K562 (cell line): ENCODE measurements at places on chromosomes 6 and 20.

DNA sequence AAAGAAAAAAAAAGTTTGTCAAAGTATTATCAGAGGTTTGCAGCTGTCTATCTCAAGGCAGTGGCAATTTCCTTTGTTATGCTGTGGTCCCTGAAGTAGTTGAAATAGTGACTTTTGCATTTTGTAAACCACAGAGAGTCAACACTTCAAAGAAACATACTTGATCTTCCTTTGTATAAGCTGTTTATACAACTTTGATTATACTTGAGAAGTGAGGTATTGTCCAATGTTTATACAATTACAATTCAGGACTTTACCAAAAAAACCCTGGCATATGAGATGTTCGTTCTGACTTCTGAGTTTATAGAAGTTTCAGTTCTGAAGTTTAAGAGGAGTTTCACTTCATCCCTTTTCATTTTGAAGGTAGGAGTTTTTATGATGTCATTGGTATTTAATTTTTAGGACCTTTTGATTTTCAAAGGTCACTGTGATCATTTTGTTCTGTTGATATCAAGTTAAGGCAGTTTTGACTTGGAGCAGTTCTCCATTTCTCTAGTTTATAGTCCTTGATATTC lies 4.0 kb downstream of the STK4 start:
- DNase-seq: no peak

- DNase-seq: peak; percentile 82
Measured at GRCh38 chr6:10771371-10771894, 23.8 kb downstream of the TMEM14B start.

DNA sequence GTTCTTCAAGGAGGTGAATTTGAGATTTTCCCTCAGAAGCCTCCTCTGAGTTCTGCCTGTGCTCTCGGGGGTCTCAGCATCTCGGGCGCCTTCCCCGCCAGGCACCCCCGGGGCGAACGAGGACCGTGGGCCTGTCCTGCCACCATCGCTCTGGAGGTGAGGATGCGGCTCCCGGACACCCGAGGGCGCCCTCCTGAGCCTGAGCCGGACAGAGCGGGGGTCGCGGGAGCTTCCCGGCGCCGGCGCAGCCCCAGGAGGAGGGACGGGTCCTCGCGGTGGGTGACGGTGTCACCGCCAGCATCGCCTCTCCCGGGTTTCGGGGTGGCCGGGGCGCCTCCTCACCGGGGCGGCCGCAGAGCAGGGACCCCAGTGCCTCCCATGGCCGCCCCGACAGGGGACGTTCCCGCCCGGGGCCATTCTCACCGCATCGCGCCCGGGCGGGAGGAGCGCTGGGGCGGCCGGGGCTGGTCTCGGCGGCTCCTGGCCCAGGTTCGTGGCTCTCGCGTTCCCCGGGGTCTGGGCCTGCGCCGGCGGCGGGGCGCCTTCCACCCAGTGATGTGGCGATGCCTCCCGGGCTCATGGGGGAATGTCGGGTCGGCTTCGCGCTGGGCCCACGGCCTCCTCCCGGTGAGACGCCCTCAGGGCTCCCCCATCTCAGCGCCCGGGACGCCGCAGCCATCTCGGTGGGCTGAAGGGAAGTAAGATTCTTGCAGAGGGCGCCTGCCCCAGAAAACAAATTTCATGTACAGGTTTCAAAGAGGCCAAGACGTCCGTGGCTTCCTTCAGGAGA lies 210.5 kb downstream of the ERMARD start:
- DNase-seq: no peak

- DNase-seq: peak; percentile 73
Measured at GRCh38 chr6:7139835-7140470, 32.2 kb downstream of the RREB1 start.

GRCh38 chr6:147922799-147923198 lies 414.3 kb downstream of the SAMD5 start:
- no peak for DNase-seq

DNA sequence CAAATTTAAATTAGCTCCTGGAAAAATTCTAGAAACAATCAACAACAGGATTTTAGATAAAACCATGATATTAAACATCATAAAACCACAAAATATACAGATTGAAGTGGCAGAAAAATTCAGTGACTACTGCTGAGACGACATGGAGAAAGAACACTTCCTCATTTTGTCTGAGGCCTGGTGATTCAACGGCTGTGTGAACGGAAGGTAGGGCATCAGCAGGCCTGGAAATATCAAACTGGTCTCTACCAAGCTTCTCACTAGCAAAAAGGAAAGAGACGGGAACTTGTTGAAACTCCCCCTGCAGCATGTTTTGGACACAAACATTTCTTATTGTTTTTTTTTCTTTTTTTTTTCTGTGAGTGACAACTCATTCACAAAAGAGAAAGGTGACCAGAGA lies 58.0 kb upstream of the AHI1 start:
- DNase-seq: no peak

DNA sequence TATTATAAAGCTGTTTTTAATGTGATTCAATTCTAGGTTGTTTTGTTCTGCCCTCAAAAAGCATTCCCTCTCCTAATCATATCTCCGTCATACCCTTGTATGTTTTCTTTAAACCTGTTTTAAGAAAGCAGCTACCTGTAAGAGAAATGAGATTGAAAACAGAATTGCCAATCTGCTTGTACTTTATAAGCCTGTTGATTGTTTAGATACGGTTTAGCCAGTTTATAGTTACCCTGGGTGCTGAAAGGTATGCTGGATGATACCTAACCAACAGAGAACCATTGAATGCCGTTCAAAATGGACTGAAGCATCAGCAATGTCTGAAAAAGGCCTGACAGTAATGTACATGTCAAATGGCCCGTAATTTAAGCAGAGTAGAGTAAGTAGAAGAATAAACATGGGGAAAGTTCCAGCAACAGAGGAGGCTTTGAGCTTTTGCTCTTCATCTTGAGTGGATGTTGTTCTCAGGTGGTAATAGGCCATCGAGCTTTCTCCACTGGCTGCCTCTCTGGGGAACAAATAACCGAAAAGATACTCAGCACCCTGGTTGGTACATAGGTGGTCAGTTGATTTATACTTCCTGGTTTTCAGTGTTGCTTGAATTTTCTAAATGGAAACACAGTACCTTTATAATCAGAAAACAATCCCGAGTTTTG lies 27.5 kb downstream of the PTPN1 start:
- DNase-seq: no peak

DNA sequence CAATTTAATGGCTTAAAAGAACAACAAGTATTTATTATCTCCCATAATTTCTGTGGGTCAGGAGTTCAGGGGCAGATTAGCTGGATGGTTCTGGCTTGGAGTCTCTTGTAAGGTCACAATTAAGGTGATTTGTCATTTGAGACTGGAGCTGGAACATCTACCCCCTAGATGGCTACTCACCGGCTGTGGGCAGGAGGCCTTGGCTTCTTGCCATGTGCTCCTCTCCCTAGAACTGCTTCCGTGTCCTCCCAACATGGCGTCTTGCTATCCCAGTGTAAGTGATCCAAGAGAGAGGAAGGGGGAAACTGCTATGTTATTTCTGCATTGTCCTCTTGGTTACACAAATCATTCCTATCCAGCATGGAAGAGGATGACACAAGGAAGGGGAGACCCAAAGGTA lies 210.2 kb upstream of the ECI2 start:
- DNase-seq: no peak

GRCh38 chr20:48919336-48919881 lies 2.1 kb upstream of the ARFGEF2 start:
- DNase-seq: no peak

GRCh38 chr20:57383447-57384347 lies 7.5 kb upstream of the RBM38 start:
- DNase-seq: no peak

DNA sequence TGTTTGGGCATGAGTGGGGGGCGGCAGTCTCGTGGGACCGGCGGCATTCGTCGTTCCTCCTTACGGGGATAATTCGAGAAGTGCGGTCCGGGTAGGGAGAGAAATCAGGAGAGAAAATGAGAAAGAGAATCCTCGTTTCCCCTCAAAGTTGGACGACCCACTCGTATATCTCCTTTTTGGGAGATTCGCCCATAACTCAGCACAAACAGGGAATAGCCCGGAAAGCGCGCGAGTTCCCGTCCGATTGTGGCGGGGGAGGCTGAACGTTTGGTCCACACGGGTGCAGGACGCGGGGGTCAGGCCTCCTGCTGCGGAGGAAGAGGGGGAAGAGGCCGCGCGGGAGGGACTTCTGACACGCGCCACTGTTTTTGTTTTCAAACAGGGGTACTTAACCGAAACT lies 42.4 kb downstream of the POPDC3 start:
- no peak for DNase-seq

DNA sequence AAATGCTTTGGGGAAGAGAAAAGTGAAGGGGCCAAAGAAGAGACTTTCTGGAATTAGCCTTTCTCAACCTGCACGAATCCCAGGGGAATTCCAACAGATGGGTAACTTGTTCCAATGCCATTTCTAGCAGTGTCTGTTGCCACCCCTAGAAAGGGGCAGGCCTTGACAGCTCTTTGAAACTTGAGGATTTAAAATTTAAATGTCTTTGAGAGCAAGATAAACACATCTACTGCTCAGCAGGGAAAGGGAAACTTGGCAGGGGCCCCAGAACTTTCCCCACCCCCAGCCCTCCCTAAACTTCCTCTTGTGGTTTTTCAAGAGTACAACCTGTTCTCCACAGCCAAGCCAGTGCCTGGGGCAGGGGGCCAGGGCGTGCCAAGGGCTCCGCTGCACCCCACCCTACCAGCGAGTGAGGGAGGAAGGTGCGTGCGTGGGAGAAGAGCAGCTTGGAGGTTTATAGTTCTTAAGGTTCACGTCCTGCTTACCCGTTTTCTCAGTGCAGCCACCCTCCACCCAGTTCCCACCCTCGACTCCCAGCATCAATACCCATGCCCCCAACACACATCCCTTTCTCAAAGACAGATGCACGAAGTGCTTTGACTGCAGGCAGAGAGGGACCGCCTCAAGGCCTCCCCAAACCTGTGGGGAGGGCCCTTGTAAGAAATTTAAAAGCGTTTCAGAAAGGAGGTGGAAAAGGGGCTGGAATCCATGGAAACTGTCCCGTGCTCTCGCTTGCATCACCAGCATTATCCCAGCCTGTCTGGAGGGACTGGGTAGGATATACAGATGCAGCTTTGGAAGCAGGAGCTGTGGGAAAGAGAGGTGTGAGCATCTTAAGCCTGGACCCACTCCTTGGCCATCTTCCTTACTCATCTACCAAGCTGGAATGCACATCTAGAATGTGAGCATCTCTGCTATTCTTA lies 4.5 kb upstream of the TAF8 start:
- DNase-seq: peak; percentile 41

DNA sequence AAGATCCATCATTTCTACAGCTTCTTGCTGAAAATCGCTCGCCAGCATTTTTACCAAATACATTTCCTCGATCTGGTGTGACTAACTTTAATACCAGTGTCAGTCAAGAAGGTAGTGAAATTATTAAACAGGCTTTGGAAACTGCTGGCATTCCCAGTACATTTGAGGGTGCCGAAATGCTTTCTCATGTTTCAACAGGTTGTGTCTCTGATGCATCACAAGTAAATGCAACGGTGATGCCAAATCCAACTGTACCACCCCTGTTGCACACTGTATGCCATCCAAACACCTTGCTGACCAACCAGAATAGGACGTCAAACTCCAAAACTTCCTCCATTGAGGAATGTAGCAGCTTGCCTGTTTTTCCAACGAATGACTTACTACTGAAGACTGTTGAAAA lies 64.4 kb upstream of the SMIM8 start:
- no peak for DNase-seq

DNA sequence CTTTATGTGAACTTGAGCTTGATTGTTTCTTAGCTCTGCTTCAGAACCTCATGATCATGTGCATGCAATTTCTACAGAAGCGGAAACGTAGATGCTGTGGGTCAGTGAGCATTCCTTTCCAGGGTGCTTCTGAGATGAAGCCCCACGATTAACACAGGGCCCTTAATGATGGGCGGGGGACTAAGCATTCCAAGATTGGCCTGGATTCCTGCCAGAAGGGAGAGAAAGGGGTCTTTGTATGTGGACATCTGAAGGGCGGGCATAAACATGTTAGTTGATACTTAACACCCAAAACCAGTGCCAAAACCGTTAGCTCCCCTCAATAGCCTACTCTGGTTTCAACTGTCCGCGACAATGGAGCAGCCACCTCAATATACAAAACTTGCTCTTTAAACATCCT lies 46.9 kb upstream of the POU3F2 start:
- no peak for DNase-seq

DNA sequence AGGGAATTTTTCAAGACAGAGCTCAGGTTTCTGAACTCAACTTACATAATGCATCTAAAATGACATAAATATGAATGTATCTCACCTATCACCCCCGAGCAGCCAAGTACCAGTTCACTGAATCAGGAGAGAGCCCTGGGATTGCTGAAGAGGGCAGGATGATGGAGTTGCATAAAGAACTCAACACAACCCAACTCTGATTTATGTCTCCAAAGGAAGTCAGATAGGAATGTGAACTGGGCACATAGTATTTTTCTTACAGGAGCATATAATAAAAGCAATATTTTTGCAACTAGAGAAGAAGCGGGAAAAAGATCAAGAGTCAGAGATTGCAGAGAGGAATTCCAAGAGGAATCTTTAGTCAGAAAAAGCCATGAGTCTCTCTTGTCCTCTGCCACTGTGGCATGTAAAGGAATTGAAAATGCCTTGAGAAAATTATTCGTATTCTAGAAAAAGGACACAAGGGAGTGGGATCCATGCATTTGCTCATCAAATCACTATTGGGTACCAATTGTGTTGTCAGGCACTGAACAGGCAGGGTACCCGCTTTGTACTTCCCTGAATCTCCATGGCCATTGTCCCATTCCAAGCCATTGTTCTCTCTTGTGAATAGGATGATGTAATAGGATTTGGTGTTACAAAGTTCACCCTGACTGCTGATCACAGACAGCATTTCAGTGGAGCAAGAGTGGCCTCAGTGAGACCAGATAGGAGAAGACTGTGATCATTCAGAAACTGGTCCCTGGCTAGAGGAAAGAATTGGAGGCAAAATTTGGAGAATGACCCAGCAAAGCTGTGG lies 16.3 kb downstream of the RIN2 start:
- DNase-seq: no peak

DNA sequence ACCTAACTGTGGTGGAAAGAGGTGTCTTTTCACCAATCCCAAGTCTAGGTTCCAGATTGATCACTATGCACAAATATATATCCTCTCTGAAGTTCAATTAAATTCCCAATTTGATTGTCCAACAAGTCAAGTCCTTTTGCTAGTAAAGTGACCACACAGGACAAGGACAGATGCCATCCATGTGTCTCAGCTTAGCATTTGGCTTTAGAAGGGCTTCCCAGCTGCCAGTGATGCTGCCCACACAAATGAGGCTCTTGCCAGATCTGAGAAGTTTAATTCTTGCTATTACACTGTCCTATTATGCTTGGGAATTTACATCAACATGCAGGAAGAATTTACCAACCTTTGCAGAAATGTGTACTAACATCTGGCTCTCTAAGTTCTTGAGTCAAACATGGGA lies 108.5 kb downstream of the COL9A1 start:
- DNase-seq: no peak

DNA sequence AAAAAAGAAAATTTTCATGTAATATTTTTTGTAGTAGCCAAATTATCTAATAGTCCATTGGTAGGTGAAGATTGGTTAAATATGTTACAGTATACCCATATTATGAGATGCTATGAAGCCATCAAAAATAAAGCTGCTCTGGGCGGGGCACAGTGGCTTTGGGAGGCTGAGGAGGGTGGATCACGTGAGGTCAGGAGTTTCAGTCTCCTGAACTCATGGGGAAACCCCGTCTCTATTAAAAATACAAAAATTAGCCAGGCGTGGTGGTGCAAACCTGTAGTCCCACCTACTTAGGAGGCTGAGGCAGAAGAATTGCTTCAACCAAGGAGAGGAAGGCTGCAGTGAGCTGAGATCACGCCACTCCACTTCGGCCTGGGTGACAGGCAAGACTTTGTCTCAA lies 360.5 kb downstream of the KIF16B start:
- DNase-seq: no peak

GRCh38 chr20:11529047-11529446 lies 388.6 kb upstream of the BTBD3 start:
- DNase-seq: no peak
